Mucosa of gallbladder (tissue), 1 donor: ENCODE measurements at places on chromosomes 7 and 10.

DNA sequence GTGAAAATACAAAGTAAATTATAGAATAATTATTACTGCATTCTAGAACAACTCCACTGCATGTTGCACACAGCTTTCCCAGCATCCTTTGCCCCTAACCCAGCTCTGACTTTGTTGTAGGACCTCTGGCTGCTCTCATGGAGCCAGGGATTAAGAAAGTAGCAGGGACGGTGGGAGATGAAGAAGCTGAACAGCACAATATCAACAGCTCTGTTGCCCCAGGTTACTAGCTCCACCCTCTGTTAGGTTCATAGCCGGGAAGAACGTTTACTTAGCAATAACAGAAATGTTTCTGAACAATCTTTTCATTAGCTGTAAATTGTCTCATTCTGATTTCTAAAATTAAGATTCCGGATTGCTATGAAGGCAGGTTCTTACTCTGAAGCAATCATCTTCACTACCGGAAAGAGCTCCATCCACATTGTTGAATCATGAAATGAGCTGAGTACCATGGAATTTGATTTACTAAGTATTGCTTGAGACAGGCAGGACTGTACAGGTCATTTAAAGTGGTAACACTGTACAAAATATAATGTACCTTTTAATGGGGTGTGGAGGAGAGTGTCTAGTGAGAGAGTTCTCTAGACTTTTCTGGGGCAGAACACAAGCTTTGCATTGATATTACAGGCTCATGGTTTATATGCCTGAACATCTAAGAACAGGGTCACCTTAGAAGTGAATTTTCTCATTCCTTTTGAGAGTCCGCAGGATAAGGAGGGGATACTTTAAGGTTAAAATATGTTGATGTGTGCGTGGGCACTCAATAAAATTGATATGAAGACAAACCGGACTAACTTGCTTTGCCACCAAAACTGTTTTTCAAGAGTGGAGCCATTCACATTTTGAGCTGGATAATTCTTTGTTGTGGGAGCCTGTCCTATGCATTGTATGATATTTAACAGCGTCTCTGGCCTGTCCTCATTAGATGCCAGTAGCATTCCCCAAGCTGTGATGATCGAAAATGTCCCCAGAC, 20.8 kb upstream of the RAB18 start:
- DNase-seq, result no peak

- no peak for DNase-seq
Measured at GRCh38 chr10:43444323-43444722, 7.4 kb downstream of the ZNF487 start.

- DNase-seq, result no peak
Measured at GRCh38 chr7:23343806-23344475, 44.8 kb downstream of the MALSU1 start.

- DNase-seq, result no peak
Measured at GRCh38 chr10:101189461-101190401, 39.5 kb downstream of the LBX1 start.

DNA sequence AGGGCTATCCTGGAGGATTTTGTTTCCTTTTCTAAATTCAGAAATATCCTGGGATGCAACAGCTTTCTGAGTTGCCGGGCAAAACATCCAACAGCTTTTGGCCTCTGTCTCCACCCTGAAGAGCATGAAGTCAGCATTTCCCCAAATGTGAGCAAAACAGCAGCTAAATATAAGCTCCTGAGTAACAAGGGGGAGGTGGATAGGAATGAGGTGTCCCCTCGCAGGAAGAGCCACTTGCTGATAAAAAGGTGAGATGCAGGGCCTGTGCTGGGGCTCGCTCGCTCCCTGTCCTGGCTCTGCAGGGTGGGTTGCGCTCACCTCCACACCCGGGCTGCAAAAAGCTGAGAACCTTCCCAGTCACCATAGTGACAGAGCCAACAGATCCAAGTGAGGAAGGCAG, 264.3 kb downstream of the ZEB1 start:
- no peak for DNase-seq

DNA sequence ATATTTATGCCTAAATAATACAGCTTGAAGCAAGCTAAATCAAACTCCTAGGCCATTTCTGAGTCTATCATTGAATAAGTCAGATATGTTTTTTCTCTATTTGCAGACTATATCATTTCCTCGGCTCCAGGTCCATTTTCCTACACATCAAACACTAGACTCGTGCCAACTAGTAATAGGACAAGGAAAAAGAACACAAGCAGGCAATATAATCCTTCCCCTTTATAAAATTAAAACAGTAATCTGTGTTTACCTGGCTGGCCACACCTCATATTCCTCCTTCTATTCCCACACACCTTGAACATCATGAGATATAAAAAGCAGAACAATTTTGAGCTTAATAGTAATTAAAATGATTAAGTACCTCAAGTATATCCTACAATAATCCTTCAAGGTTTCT, 325.7 kb downstream of the TFEC start:
- DNase-seq, result no peak

- no peak for DNase-seq
Measured at GRCh38 chr7:69706070-69706469, 107.8 kb downstream of the AUTS2 start.

- no peak for DNase-seq
Measured at GRCh38 chr7:66913118-66914037, 7.6 kb upstream of the TMEM248 start.

GRCh38 chr7:13117103-13117502, 429.7 kb downstream of the ARL4A start:
- DNase-seq, result no peak

DNA sequence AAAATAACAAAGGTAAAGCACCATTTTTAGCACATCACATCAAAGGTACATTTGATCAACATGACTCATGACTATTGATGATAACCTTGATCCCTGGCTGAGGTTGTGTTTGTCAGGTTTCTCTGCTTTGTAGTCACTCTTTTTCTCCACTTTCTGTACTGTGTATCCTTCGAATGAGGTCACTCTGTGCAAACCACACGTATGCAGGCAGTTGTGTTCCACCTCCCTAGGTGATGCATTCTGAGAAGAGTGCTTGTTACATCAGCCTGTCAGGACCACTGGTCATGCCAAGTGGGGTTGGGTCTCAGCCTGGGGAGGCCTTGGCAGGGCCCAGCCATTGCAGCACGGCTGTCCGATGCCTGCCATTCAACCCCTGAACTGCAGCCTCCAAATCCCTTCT, 62.8 kb upstream of the GJD4 start:
- no peak for DNase-seq

DNA sequence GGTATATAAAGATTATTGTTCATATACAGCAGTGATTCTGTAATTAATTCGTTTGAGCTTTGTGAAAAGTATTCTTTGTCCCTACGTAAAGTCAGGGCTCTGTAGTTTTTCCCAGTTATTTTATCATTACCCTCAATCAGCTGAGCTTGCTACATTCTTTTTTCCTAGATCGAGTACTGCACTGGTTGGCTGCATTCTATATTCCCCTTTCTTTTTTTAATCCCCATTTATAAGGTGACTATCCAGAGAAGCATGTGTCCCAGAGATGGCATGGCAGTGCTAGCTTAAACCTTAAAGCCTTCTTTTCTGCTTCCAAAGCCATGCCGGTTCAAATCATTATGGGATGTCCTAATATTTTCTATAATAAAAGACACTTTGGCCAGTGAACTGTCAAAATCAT, 230.1 kb upstream of the CELF2 start:
- DNase-seq, result no peak

- DNase-seq, result no peak
Measured at GRCh38 chr7:151592868-151593486, 73.3 kb upstream of the RHEB start.

GRCh38 chr10:86105640-86106039, 261.0 kb downstream of the GRID1 start:
- DNase-seq, result no peak

DNA sequence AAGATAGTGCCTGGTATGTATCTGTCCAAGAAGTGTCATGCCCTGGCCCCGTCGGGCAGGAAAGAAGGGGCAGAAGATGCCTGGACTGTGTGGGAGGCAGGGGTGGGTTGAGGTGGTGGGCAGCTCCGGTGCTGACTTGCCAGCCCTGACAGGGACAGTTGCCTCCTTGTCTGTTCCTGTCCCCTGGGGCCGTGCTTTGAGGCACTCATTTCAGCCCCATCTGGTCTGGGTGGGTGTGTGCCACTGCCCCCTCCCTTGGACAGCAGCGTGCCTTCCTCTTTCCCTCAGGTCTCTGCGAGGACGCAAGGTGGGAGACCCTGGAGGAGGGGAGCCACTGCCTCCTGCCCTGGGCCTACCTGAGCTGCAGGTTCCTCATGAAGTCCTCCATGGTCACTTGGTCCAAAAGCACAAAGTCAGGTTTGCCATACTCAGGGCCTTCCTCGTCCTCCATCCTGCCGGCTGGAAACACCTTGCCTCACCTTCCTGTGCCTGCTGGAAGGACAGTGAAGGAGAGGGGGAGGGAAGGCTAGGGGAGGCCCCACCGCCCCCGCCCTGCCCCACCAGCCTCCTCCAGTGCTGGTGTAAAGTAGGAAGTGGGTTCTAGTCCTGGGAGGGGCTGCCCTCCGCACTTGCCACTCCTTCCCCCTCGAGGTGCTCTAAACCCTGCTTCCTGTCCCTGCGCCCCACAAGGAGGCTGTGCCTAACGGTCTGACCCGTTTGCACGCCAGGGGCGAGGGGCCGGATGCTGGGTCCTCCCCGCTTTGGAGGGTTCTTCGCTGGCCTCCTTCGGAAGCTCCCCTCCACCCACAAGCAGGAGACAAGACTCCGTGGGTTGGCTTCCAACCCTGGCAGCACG, at the start of gene MYO1G:
Gene MYO1G (minus strand): TSS at position 505 of the 856 bp plus-strand sequence. CDS start 54 bp downstream, at position 451.
- DNase-seq, result peak; percentile 39

DNA sequence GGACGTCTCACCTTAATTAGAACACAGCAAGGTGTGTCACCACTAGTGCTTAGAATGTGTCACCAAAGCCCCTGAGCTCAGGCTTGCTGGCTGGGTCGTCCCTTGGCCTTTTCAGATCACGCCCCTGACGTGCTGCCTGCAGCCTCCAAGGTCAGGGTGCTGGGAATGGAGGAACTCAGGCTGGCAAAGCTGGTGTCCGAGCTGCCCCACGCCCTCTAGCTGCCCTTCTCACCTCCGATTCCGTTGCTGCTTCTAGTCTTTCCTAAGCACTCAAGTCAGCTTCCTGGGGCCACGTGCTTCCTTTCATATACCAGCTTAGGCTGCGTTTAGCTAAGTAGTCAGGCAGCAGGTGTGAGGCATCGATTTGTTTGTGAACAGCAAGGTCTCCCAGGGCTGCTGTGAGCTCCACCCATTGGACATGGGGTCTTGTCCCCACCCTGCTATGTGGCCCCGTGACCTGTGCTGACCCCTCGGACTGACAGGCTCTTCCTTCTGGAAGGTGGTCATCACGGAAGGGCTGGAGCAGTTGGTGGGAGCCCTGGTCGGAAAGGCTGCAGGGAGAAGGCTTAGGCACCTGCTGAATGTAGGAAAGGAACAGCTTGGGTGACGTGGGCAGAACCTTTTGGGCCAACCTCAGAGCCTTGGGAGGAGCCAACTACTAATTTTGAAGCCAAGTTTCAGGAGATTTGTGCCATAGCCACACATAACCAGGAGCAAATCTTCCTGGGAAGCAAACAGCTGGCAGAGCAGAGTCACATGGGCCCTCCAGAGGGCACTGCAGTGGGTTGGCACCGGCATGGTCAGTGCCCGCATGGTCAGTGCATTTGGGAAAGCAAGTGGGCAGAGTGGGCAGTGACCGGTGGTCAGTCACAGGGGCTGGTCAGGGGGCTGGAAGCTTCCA, 28.8 kb downstream of the VIPR2 start:
- DNase-seq, result no peak

- DNase-seq, result no peak
Measured at GRCh38 chr7:106944035-106944665, 79.1 kb downstream of the PIK3CG start.

DNA sequence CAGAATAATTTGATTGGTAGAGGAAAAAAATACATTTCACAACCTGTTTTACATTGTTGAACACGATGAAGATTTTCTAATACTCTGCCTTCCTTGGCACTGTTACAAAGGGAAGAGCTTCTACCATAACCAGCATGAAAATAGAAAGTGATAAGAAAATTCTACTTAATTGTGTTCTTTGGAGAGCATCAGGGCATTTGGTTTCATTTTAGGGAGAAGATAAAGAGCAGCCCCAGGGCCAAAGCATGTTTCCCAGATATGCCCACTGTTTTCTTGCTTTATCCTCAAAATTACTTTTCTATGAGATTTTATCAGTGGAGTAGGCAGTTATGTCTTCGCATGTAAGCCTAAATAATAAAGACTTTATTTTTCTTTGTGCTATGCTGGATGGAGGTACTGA, 9.5 kb downstream of the CHRM2 start:
- no peak for DNase-seq

- no peak for DNase-seq
Measured at GRCh38 chr7:117323305-117323850, 520 bp upstream of the WNT2 start.

GRCh38 chr7:106417273-106417902, 132.6 kb upstream of the NAMPT start:
- DNase-seq, result no peak

- no peak for DNase-seq
Measured at GRCh38 chr7:43143918-43144589, 31.6 kb downstream of the HECW1 start.

DNA sequence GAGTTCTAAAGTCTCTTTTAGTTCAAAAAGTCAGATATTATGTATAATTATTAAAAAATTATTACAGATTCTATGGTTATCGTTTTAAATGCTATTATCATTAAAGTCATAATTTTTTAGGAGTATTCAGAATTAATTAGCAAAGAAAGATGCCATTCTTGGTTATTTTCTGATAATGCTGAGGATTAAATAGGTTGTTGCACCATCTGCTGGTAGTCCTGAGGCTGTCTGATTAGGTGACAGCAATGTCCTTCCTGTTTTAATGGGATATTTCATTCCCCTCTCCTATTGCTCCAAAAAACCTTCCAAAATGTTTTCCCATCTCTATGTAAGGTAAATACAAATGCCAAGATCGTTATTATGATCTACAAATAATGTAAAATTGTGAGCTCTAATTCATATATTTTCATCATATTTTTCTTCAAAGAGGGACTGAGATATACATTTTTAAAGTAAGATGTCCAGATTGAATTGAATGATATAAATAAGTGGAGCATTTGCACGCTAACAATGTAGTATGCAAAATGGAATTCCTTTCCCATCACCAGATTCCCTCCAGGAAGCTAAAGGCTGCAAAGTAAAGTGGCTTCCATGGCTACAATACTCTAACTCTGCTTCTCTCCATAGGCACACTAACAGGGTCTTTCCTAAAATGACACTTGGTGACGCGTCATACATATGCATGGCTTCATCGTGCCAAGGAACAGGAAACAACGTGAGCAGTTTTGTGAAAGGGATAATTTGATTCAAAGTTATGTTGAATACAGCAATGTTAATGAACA, 58.8 kb upstream of the AKR1E2 start:
- DNase-seq, result peak; percentile 15

DNA sequence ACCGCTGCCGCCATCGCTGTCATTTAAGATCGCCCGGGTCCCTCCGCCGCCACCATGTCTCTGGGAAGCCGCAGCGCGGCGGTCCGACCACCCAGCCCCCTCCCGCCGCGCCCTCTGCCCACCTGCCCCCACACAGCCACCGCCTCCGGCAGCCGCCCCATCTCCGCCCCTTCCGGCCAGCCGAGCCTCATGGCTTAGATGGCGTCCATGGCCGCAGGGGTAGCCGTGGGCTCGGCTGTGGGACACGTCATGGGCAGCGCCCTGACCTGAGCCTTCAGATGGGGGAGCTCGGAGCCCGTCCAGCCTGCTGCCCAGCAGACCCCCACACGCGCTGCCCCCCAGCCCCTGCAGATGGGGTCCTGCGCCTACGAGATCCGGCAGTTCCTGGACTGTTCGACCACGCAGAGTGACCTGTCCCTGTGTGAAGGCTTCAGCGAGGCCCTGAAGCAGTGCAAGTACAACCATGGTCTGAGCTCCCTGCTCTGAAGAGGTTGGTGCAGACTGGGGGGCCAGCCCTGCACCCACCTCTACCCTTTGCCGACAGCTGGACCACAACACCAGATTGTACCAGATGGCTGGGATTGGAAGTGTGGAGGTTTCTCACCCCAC, 38.0 kb upstream of the TARP start:
- DNase-seq, result no peak
